ENCODE measurements at places on chromosomes 5 and 9.

- DNase-seq: no peak
These were observed 82.8 kb downstream of the GTF3C4 start for GRCh38 chr9:132752877-132753592.

GRCh38 chr9:133957328-133957727, 34.8 kb downstream of the VAV2 start:
- no peak for DNase-seq

DNA sequence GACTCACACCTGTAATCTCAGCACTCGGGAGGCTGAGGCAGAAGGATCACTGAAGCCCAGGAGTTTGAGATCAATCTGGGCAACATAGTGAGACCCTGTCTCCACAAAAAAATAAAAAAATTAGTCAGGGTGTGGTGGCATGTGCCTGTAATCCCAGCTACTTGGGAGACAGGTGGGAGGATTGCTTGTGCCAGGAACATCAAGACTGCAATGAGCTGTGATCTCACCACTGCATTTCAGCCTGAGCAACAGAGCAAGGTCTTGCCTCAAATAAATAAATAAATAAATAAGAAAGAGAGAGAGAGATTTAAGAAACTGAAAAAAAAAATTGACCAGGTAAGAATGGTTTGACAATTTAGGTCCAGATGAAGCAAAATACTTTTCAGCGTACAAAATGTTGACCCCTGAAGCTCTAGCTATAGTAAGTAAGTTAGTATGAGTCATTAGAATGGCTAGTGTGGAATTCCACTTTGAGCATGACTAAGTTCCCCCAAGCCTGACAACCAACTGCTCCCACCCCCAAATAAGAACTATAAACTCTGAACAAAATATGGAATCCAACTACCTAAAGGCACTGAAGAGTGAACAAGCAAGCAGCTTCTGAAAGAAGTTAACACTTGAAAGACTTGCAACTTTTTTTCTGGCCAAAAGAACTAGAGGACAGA, 217.8 kb upstream of the TLE4 start:
- DNase-seq: peak; percentile 5

DNA sequence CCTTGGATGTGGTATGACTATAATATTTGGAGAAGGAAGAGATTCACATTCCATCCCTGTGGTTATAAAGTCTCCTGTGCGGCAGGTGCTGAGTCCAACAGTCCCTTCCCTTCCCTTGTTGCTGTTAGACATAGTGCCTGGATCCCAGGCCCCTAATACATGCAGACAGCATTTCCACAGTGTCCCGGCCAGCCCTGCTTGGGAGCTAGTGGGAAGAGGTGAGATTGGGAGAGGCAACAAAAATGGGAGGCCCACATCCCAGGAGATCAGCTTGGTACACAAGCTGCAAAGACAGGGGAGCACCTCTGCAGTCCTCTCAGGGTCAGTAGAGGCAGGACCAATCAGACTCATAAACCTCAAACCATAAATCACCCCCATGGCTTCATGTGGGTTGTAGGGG, 3.3 kb upstream of the NEURL1B start:
- no peak for DNase-seq

- DNase-seq: no peak
These were observed 22.3 kb upstream of the SSBP2 start for GRCh38 chr5:81773161-81773560.

DNA sequence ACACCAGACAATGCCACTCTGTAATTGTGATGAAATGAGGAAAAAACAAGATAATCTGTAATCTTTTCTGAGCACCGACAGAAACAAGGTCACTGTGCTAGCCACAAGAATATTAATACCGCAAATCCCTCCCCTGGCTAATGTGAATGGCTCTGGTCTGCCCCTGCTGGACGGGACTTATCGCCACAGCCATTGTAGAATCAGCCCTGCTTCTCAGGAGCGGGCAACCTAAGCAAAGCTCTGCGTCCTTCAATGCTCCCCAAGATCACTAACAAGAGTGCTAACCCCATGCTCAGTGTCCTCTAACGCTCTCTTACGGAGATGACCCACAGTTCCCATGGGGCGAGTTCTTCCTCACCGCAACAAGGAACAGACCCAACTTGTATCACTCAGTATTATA, 42.7 kb downstream of the OR2V1 start:
- peak; percentile 68 for DNase-seq

GRCh38 chr9:13266167-13266566, 13.3 kb downstream of the MPDZ start:
- DNase-seq: no peak

DNA sequence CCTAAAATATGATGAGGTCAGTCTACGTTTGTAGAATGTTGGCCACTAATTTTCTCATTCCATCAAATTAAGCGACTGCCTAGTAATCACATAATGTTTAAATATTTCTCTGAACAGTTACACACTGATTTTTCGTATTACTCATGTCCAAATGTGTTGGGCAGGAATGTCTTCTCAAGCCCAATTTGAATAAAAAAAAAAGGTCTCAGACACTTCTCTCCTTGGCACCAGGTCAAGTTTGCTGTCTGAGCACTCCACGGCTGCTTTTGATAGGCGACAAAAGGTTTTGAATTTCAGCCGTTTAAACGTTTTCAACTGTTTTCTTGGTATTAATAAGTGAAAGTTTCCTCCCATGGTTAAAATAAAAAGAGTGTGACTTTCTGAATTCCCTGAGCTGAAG, 542.1 kb downstream of the IRX1 start:
- no peak for DNase-seq

GRCh38 chr5:178234750-178235587, 2.4 kb upstream of the PHYKPL start:
- peak; percentile 80 for DNase-seq

GRCh38 chr5:118447350-118447749, 541.0 kb downstream of the DTWD2 start:
- no peak for DNase-seq

DNA sequence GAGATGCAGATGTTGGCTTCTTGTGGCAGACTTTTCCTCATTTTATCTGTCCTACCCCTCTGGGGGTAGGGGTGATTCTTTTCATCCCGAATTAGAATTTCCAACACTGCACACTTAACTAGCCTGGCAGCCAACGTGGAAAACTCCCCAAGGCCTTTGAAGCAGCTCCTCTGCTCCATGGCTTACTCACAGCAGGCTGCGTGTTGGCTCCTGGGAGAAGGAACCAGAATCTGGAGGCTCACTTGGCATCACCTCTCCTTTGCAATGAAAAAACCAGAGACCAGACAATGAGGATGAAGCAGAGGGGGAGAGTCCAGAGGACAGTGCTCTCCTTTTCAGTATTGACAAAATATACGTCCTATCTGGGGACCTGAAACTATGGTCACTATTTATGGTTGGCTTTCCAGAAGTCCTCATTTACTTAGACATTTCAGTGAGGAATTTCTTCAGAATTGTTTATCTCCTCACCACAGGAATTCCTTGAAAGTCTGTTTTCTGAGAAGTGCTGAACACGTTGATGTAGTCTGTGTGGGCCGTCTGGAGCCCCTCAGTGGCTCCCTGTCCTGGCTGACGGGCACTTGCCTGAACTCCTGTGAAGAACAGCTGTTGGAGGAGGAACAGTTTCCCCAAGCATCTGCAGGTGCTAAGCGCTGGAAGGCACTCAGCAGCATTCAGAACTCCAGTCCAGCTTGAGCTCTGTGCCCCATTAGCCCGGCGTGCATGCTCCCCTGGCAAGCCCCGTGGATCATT, 231.3 kb downstream of the RFK start:
- no peak for DNase-seq

- no peak for DNase-seq
These were observed 133.8 kb downstream of the LIFR start for GRCh38 chr5:38422622-38423021.

DNA sequence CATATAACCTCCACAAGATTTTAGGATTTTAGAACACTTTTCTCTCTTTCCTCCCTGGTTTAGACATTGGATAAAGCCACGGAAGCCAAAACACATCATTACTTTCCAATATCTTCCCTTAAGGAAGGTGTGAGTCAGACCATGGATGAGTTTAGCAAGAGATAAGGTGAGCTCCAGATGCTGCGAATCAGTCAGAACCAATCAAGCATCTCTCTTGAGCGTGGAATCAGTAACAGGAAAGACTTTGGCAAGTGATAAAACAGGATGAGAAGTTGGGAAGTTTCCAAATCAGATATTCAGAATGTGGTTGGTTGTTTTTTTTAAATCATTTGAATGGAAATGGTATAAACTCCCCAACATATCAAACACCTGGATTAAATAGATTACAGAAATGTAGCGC, 397.8 kb downstream of the EFNA5 start:
- DNase-seq: no peak

GRCh38 chr5:107805824-107806223, 135.1 kb upstream of the EFNA5 start:
- no peak for DNase-seq

DNA sequence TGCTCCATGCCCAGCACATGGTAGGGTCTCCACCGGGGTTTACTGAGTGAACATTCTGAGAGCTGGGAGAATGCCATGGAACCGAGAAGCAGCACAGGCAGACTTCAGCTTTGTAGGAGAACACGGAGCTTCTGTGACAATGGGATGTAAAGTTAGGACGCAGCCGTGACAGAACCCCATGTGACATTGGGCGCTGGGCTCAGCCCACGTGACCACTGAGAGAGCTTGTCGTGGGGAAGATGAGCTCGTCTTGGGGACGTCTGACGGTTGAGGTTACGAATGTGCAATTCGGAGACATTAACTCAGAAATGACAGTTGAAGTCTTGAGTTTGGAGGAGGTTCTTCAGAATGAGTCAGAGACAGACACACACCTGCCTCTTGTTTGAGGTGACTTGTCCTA, 13.5 kb downstream of the SDHA start:
- DNase-seq: no peak

GRCh38 chr5:39800042-39800601, 375.3 kb upstream of the DAB2 start:
- no peak for DNase-seq

GRCh38 chr9:5553211-5553610, 42.9 kb downstream of the PDCD1LG2 start:
- DNase-seq: no peak

DNA sequence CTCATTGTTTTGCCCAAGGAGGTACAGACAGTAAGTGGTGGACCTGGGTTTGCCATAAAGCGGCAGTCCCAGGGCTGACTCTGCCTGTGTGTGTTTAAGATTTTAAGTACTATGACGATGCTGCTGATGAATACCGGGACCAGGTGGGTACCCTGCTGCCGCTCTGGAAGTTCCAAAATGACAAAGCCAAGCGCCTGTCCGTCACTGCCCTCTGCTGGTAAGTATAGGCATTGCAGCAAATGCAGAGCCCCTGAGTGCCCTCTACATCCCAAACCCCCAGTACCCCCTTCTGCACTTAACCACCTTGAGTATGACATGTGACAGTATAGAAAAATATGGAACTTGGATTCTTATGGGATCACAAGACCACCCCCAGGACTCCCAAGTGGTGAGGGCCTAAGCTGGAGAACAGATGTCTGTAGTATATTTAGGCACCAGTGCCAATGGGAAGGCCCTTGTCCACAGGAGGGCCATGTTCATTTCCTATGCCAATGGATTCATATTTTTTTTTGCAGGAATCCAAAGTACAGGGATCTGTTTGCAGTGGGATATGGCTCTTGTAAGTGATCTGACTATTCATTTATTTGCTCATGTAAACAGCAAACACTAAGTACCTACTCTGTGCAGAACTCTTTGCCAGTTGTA, 22.0 kb downstream of the ENHO start:
- DNase-seq: peak; percentile 43

GRCh38 chr5:25850581-25850980, 1187.8 kb downstream of the CDH9 start:
- peak; percentile 11 for DNase-seq

- no peak for DNase-seq
These were observed 16.0 kb downstream of the TRMO start for GRCh38 chr9:97906236-97906831.

DNA sequence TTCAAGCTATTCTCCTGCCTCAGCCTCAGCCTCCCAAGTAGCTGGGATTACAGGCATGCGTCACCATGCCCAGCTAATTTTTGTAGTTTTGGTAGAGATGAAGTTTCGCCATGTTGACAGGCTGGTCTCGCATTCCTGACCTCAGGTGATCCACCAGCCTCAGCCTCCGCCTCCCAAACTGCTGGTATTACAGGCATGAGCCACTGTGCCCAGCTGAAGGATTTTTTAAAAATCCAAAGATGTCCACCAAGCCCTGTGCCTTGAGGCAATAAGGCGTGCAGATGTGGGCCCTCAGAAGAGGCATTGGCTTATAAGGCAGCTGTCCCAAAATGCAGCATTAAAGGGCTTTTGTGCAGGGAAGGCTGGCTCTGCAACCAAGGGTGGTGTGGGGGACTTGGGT, 10.3 kb upstream of the ZFR start:
- no peak for DNase-seq

GRCh38 chr5:11044581-11044980, 283.5 kb upstream of the DAP start:
- no peak for DNase-seq

All from A549 (cell line).